ENCODE measurements at places on chromosomes 13 and 19.

- no peak for DNase-seq
Measured at GRCh38 chr13:74573654-74574053, 439.4 kb upstream of the KLF12 start.

DNA sequence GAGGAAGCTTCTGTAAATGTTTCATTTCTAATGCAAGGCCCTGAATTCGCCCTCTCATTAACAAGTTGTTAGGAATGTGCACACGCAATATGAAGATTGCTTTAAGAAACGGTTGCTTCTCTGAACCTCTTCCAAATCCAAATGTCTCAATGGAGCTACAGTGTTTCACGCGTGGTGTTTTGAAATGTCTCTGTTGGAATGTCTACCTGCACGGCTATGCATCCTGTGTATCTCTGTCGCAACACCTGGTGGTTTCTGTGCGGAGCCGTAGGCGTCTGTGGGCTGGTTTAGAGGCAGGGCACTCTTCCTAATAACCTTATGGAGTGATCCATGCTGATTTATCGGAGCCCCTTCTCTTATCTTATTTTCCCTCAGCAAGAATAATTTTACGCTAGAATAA, 1584.2 kb upstream of the SLC10A2 start:
- no peak for DNase-seq

DNA sequence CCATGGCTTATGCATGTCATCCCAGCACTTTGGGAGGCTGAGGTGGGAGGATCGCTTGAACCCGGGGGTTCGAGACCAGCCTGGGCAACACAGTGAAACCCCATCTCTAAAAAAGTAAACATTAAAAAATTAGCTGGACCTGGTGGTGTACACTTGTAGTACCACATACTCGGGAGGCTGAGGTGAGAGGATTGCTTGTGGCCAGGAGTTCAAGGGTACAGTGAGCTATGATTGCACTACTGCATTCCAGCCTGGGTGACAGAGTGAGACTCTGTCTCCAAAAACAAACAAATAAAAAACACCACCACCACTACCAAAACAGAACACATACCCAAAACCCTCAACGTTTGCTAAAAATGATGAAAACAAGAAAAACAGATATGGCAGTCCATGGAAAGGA, 15.9 kb downstream of the FBXO17 start:
- no peak for DNase-seq

DNA sequence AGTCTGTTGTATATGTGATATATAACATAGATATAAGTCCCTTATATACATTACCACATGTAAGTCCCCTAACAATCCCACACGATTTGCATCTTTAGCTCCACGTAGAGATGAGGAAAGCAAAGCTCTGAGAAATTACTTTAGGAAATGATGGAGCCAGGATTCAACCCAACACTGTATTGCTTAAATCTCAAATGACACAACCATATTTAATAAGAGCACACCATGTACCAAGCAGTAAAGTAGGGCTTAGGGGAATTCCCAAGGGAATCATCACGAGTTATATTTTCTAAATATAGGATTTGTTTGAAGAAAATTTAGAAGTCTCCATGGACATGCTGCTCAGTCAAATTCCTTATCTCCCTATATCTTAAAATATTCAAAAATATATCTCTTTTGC, 61.3 kb upstream of the POMP start:
- no peak for DNase-seq

- DNase-seq: no peak
Measured at GRCh38 chr13:30906411-30907051, 460 bp downstream of the MEDAG start.

DNA sequence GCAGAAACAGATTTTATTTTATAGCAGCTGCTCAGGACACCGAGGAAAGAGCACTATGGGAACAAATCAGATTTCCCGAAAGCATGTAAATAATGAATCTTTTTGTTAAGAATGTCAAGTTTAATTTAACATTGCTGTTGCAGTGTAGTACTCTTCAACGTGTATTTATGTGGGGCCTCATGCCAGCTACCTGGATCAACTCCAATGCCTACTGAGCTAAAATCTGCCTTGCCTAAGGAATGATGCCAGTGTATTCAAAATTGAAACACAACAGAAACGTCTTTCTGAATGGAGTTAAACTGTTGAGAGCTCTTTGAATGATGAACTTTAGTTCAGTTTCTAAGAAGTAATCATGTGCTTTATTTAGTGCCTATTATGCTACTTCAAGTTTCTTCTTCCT, 1379.8 kb upstream of the ATXN8OS start:
- no peak for DNase-seq

DNA sequence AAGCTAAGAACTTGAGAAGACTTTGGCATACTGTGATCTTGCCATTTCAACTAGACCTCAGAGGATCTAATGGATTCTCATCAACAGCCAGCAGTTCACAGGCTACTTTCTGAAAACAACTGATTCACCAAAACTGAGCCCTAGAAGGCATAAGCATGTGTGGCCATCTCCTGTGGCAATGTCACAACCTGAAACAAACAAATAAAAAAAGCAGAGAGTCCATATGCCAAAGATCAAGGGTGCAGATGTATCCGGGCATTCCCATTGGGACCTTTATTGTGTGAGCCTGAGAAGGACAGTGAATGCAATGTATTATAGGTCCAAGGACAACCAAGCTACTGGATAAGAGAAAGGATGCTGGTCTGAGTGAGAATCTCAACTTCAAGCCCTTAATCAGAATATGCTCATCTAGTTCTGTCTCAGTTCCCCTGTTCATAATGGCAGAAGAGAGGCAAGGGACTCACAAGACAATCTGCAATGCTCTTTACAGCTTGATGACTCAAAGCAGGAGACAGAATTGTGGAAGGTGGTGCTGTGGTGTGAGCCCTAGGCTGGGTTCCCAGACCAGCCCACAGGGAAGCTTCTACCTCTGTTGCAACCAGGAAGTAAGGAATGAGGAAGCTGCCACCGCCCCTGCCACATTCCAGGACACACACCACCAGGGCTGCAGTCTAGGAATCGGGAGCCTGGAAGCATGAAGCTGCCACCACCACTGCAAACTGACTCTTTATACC, 133.7 kb downstream of the RAP2A start:
- DNase-seq: no peak

DNA sequence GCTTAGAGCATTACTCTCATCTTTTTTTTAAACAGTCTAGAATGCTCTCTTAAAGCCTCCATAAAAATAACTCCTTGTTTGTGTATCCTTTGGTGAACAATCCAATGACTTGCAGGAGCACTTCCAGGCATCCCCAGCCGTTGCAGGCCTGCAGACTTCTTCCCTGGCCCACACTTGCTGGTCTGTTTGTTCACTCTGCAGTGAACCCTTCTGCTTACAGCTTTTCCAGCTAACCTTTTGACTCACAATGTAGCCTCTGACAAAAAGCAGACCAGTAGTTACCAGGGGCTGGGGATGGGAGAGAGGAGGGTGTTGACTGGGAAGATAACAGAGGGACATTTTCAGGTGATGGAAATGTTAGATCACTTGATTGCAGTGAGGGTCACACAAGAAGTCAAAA, 9.1 kb downstream of the GPR42 start:
- no peak for DNase-seq

DNA sequence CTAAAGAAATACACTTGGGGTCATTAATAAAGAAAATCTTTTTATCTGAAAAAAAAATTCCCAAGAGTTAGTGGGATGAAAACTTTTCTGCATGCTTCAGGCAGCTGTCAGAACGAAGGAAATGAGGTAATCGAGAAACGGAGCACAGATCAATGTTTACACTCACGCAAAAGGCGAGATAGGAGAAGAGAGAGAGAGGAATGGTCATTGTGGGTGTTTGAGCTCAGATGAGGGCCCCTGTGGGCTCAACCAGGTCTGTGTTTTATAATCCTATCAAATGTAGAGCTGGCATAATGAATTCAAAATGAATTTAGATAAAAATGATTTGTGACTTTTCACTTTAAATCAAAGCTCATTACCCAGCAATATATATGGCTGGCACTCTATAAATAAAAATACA, 6.3 kb upstream of the RXFP2 start:
- DNase-seq: no peak

- DNase-seq: no peak
Measured at GRCh38 chr19:38228491-38229439, 4.7 kb upstream of the DPF1 start.

DNA sequence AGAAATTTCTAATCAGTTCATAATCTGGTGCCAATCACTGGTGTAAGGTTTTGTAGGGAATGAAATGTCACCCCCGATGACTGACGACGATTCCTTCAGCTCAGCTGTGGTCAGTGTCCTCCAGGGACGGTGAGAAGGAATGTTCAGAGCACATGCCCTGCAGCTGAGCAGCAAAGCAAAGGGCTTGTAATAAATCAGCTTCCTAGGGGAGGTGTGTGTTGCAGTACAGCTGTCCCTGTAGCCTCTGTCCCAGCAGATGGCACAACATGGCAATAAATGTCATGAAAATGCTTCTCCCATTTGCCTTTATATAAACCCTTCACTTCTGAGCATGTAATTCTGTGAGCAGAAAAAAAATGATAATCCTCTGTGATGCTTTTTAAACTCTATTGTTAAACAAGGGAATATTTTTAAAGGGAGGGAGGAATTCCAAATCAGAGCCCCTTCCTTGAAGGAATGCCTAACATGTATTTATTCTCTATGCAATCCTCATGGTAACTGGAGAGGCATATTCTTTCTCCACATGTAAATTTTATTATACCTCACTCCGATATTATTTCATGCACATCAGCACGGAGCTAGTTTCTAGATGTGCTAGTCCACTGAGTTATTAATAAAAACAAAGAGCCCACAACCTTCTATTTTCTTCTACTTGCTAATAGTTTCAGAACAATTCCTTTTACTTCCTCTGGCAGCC, 102.5 kb downstream of the FAM216B start:
- DNase-seq: no peak

DNA sequence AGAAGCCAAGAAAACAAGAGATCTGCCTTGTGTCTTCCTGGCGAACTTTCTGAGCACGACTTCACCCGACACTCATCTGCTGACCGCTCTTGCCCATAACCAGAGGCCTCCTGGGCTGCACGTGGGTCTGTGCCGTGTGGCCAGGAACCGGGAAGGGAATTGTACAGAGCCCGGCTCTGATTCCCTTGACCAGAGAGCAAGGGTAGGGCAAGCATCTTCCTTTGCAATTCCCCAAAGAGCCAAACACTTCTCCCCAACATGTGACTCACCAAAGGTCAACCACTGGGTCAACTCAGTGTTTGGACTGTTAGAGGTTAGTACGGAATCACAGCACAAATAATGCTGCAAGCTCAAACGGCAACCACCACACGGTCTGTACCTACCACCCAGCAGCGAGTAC, 48.9 kb downstream of the KLF2 start:
- no peak for DNase-seq

DNA sequence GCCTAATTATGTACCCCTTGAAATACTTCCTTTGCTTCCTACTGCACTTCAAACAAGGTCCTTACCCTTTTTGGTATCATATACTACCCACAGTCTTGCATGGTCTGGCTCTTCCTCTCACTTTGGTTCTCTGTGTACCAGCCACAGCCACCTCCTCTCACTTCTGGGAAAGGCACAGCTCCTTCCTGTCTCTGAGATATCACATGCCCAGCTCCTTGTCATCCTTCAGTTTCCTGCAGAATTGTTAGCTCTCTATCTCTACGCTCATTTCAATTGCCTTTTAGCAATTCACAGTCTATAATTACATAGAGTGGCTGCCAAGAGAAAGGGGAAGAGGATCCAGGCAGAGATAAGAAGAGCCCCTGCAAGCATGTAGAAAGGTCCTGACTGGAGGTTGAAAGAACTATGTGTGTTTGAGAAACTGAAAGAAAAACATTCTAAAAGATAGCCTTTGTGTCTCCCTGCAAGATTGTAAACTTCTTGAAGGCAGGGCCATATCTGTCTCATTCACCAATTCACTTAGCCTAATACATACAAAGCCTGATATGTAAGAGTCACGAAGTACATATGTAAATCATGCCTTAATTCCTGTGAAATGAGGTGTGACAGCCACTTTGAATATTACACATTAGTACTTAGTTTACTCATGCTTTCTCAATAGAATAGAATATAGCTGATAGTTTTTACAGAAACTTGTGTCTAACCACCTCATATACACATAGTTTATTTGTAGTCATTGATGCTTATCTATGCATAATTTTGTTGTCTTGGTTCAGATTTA, 933.1 kb downstream of the DIAPH3 start:
- DNase-seq: no peak

GRCh38 chr13:47252627-47253026, 355.8 kb upstream of the HTR2A start:
- DNase-seq: no peak

- DNase-seq: no peak
Measured at GRCh38 chr13:26037302-26037701, 14.5 kb downstream of the SHISA2 start.

DNA sequence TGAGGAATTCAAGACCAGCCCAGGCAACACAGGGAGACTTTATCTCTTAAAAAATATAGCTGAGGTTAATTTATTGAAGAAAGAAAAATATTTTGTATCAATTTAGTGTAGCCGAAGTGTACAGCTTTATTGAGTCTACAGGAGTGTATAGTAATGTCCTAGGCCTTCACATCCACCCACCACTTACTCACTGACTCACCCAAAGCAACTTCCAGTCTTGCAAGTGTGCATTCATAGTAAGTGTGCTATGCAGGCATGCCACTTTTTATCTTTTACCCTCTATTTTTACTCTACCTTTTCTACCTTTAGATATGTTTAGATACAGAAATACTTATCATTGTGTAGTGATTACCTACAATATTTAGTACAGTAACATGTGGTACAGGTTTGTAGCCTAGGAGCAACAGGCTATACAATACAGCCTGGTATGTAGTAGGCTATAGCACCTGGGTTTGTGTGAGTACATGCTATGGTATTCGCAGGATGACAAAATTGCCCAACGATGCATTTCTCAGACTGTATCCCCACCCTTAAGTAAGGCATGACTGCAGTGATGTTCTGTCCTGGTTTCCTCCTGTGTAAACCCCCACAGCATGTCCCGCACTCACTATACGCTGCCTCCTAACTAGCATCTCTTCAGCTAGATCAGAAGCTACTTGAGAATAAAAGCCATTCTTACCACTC, 15.3 kb upstream of the ATP12A start:
- DNase-seq: no peak

DNA sequence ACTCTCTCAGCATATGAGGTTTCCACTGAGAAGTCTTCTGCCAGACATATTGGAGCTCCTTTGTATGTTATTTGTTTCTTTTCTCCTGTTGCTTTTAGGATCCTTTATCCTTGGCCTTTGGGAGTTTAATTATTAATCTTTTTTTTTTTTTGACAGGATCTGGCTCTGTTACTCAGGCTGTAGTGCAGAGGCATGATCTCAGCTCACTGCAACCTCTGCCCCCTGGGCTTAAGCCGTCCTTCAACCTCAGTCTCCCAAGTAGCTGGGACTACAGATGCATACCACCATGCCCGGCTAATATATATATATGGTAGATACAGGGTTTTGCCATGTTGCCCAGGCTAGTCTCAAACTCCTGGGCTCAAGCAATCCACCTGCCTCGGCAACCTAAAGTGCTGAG, 6.6 kb upstream of the CYP4F3 start:
- DNase-seq: no peak

GRCh38 chr13:51147732-51148131, 36.7 kb upstream of the C13orf42 start:
- no peak for DNase-seq

- no peak for DNase-seq
Measured at GRCh38 chr13:93375491-93375890, 148.9 kb downstream of the GPC6 start.
